ENCODE measurements at places on chromosomes 11 and 22. TPM values are rescaled to one million over a fixed set of nuclear protein-coding genes. Genes with fewer than 3 reads are reported as not detected.

The EIF4ENIF1 gene
- polyA plus RNA-seq, result 20.4 TPM

GRCh38 chr22:36510384-36510783 is 3.5 kb upstream of the FOXRED2 start:
- no peak for DNase-seq

DNA sequence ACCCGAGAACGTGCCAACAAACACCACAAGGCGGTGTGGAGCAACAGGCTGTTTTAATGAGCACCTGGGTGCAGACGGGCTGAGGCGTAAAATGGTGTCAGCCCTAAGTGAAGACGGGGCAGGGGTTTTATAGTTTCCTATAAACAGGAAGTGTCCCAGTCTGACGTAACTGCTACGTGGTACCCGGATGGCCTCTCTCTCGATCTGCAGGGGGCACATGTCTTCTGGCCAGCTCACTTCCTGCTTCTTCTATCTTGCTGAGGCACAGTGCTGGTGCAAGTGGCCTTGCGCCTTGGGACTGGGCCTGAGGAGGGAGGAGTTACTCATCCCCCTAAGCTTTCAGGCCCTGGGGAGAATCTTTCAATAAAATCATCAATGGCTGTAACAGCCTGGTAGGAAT is 20.9 kb downstream of the OOSP3 start:
- DNase-seq, result no peak

The TRMU gene
- polyA plus RNA-seq, result 24.8 TPM

GRCh38 chr22:37192204-37192603 is 4.2 kb upstream of the C1QTNF6 start:
- no peak for DNase-seq

The CNGA4 gene
- polyA plus RNA-seq, result 0.11 TPM

DNA sequence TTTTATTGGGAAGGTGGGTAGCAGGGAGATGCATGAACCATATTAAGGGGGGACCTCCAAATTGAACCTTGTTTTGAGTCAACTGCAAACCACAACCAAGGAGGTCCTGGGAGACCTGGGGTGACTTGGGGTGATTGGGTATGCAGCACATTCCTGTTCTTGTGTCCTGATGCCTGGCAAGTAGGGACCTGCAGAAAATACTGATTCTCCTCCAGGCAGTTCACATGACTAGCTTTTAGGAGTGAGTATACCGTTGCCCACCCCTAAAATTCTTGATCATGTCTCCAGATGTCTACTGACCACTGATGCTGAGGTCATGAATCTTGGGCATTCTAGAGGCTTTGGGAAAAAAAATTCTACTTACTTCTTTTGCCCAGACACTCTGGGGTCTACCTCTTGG is 6.3 kb downstream of the EHF start:
- DNase-seq, result no peak

GRCh38 chr11:117489999-117490679 is 162.5 kb downstream of the CEP164 start:
- DNase-seq, result no peak

The PLAAT3 gene
- polyA plus RNA-seq, result 17.6 TPM

The SYCE3 gene
- not detected for polyA plus RNA-seq

The SLC37A2 gene
- 0.75 TPM for polyA plus RNA-seq

The IL18 gene
- polyA plus RNA-seq, result 1.5 TPM

- DNase-seq, result no peak
Observed at GRCh38 chr22:40233886-40234285, 56.2 kb downstream of the TNRC6B start.

GRCh38 chr11:64216879-64217278 is 9.1 kb downstream of the TRPT1 start:
- no peak for DNase-seq

The SLC22A12 gene
- polyA plus RNA-seq, result not detected

DNA sequence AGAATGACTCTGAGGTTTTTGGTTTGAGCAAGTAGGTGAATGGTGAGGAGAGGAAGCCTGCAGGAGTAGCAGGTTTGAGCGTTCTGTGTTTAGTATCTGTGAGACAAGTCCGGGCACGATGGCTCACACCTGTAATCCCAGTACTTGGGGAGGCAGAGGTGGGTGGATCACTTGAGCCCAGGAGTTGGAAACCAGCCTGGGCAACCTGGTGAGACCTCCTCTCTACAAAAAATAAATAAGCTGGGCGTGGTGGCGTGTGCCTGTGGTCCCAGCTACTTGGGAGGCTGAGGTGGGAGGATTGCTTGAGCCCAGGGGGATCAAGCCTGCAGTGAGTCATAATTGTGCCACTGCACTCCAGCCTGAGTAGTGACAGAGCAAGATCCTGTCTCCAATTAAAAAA is 9.7 kb upstream of the CENATAC start:
- no peak for DNase-seq

GRCh38 chr22:49966774-49967705 is 6.5 kb downstream of the PIM3 start:
- no peak for DNase-seq

DNA sequence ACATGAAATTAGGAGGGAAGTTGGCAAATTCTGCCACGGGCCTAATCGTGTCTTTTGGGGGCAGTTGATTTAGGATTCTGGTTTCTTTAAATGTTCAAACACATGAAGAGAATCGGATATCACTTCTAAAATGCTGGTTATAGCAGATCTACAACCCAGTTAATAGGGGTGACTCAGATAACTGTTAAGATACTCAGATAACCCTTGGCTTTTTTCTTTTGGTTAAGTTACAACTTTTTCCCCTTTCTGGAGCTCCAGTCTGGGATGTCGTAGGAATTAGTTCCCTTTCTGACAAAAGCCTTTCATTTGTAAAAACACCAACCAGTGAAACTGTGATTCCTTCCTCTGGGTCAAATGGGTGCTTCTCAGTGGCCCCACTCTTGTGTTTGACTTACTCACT is 976 bp downstream of the DEPDC7 start:
- no peak for DNase-seq

DNA sequence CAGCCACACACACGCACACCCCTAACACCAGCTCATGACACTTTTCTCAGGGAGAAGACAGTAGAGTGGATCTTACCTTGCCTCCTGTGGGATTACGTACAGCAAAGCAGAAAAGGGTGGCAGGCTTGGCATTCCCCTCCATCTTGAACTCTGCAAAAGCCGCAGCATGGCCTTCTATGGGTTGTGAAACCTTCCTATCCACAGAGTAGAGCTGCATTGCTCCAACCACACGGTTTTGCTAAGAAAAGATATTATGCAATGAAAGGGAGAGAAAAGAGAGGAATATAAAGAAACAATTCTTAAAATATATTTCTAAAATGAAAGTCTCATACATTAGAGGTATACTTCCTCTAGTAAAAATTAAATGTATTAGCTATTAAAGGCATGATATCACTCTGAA is 48.8 kb downstream of the CLTCL1 start:
- no peak for DNase-seq

Measured in BJ (cell line).